AG09309 (cell line): ENCODE measurements at places on chromosomes 7 and 10.

DNA sequence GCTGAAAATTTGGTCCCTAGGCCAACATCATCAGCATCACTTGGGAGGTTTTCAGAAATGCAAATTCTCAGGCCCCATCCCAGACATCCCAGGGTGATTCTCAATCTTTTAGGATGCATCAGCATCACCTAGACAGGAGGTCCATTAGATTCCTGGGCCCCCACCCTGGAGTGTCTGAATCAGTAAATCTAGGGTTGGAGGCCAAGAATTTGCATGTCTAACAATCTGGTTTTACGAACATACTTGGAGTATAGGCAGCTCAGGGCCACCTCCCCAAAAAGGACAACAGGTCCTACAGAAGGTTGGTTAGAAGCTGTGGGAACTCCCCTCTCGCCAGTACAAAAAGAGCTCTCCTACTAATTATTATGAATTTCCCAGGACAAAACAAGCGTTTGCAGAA, 15.5 kb downstream of the ZC3HAV1 start:
- no peak for DNase-seq

DNA sequence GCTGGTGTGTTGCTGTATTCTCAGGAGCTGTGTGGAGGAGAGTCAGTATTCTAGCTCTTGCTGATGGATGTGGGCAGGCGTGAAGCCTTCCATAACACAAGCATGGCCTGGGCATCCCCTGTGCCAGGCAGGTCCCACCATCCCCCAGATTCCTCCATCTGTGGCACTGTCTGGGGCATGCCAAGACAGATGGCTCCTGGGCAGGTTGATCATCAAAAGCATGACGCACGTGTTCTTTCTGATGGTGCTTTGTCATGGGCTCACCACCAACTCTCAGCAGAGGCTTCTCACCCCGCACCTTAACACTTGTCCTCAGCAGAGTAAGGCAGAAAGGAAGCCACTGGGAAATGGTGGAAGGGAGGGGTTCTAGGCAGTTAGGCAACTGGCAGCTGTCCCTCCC, 364.3 kb downstream of the PLXNA4 start:
- no peak for DNase-seq

DNA sequence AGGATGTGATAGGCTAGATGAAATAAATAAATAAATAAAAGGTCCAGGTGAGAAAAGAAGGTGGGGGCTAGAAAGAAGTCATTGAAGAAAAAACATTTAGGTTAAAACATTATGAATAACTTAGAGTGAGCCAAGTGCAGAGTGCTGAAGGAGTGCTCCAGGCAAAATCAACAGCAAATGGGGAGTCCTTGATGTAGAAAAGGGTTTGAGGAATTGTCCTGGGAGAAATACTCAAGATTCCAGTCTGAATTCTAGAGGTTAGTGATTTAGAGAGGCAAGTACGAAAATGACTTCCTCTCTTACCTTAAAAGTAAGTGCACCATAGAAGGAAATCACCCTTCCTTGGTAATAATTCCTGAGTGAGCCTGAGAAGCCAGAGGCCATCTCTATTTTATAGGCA, 19.7 kb downstream of the CAV1 start:
- DNase-seq: no peak

DNA sequence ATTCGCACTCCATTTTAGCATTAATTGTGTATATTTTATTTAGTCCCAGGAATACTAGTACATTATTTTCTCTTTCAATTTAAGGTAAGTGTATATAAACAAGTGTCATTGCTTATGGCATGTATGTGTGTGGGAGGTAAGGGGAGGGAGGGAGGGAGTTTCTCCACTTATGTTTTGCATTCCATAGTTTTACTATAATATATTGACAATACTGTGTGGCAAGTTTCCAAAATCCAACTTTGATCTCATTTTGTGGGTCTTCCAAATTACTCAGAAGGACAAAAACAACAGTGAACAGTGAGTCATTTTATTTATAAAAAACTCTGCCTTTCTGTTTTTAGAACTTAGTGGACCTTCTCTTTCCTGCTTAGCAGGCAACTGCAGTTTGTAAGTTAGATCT, 102.3 kb upstream of the SEMA3E start:
- no peak for DNase-seq

- DNase-seq: no peak
Observed at GRCh38 chr10:31207636-31208035, 111.4 kb upstream of the ZEB1 start.

DNA sequence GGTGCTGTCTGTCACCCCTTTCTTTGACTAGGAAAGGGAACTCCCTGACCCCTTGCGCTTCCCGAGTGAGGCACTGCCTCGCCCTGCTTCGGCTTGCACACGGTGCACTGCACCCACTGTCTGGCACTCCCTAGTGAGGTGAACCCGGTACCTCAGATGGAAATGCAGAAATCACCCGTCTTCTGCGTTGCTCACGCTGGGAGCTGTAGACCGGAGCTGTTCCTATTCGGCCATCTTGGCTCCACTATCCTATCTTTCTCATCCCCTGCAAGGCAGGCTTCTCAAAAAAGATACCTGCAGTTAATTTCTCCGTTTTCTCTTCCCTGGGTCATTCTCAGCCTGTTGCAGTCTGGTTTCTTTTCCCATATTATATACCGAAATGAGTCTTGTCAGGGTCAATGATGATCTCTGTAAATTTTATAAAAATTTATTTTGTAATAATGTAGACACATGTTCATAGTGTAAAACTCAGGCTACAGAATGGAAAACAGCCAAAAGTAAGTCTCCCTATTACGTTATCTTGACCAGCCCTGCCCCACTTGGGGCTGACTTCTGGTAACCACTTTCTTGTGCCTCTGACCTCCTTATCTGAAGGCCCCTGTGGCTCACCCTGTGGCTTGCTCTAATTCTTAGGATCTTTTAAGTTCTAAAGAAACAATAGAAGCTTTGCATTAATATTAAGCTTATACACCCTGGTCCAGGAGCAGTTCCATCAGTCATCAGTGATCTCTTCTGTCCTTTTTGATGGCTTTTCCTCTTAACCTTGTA, 20.7 kb downstream of the BLVRA start:
- DNase-seq: no peak

- DNase-seq: no peak
Observed at GRCh38 chr10:26776258-26776657, 78.8 kb downstream of the PDSS1 start.

DNA sequence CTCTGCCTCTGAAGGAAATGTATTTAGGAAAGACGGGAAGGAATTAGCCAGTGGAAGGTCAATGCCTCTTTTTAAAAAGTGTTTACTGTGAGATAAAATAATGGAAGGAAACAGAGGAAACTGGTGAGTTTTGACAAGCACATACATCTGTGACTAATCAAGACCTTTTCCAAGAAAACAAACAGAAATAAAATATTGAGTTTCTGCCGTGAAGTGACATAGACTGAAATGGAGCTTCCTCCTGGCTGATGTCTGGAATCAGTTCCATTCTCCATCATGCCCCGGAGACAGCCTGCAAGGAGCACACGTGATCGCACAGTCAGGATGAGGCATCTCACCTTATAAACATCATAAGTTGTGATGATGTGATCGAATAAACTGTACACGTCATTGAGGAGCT, 30.7 kb downstream of the TECTB start:
- no peak for DNase-seq

DNA sequence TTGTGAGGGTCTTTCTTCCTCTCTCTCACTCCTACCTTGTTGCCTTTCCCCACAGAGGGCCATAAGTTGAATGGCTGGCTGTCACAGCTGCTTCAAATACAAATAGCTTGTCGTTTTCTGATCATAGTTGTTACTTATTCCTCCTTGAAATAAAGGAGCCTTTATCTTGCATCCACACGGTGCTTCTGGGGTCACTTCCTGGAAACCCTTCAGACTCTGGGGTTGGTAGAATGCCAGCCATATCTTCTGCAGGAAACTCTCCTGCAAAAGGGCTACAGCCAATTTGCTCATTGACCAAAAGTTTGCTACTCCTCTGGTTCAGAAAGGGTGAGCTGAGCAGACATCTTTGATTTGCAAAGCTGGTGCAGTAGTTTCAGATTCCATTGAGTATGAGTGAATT, 70.4 kb downstream of the FAM185A start:
- DNase-seq: no peak

DNA sequence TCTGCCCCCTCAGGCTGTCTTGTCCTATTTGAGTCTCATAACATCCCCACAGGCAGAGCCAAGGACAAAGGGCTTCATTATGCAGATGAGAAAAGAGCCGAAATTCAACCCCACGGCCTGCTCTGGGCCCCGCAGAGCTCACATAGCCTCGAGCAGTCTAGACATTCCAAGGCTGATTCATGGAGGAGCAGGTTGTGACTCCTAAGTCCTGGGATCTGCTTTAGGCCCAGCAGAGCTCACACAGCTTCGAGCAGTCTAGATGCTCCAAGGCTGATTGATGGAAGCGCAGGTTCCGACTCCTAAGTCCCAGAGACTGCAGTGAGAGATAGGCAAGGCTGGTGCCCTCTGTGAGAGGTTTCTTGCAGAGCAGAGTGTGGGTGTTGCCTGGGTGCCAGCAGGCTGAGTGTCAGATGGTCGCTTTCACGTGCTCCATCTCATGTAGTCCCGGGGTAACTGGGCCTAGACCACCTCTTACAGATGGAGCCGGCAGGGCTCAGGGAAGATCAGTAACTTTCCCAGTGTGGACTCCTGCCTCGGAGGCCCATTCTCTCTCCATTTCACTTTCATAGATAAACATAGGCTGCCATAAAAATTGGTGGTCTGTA, 436.1 kb upstream of the FOXK1 start:
- DNase-seq: no peak

- no peak for DNase-seq
Observed at GRCh38 chr10:125159932-125160855, at the start of gene CTBP2. Gene CTBP2 (minus strand): TSS chr10:125160563.

DNA sequence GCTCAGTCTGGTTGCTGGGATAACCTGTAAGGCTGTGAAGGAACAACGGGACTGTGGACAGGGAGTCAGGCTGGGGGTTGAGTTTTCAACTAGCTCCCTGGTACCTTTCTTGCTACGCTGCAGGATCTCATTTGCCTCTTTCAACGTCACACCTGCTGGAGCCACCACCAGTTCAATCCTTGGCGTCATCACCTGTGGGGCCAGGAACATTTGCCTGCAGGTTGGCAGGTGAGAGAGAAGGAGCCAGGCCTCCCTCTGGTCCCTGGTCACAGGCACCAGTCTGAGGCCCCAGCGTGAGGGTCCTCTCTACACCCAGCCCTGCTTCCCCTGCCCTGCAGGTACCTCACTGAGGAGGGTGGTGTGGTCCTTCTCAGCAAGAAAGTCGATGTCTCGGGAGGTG, 9.8 kb downstream of the IMPDH1 start:
- no peak for DNase-seq

DNA sequence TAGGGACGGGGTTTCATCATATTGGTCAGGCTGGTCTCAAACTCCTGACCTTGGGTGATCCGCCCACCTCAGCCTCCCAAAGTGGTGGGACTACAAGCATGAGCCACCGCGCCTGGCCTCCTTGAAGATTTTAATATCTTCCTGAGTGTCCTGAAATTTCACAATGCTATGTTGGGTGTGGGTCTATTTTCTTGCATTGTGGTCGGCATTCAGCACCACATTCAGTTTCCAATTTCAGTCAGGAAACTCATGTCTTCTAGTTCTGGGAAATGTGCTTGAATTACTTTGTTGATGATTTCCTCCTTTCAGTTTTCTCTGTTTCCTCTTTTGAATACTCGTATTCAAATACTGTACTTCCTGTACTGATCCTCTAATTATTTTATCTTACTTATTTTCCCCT, 49.3 kb upstream of the IL6 start:
- DNase-seq: no peak

- no peak for DNase-seq
Observed at GRCh38 chr7:108368466-108368865, 87.8 kb downstream of the NRCAM start.

DNA sequence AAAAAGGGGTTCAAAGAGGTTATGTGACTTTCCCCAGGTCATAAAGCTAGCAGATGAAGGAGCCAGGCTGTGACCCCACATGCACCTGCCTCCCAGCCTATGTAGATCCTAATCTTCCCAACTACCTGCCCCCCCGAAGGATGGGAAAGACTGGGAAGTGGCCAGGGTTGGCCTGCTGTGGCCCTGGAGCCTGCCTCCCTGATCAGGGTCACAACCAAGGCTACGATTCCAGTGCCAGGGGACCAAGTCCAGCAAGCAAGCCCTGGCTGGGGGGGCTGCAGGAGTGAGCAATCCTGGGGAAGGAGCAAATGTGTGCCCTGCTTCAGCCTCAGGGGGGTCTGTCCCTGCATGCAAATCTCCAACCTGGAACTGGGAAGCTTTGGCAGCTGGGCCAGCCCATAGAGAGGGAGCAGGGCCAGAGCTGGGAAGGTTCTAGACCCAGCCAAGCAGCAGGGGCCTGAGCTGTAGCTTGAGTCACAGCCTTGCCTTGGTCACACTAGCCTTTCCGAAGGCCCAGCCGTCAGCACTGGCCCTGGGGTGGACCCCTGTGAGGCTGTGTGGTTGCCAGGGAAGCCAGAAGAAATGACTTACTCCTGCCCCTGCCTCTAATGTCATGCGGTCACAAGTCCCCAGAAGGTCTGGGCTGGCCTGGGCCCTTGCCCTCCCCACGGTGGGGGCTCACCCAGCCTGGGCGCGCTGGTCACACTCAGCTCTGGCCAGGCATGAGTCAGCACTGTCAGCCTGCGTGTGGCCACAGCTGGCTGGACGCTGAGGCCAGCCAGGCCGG, 96.4 kb upstream of the ZMIZ1 start:
- DNase-seq: no peak

- no peak for DNase-seq
Observed at GRCh38 chr7:105636982-105637381, 55.7 kb upstream of the EFCAB10 start.
